ENCODE measurements at places on chromosomes 1 and 21. TPM values are rescaled to one million over a fixed set of nuclear protein-coding genes. Genes with fewer than 3 reads are reported as not detected.

GRCh38 chr1:7680207-7680954 lies 90.7 kb upstream of the VAMP3 start:
- DNase-seq: peak; percentile 40

The LRRC8C gene
- 36.7 TPM for total RNA-seq

The CELSR2 gene
- 3.1 TPM for total RNA-seq

- DNase-seq: no peak
These were observed 1169.2 kb upstream of the B3GALT2 start for GRCh38 chr1:194355488-194356106.

The OR2T35 gene
- not detected for total RNA-seq

DNA sequence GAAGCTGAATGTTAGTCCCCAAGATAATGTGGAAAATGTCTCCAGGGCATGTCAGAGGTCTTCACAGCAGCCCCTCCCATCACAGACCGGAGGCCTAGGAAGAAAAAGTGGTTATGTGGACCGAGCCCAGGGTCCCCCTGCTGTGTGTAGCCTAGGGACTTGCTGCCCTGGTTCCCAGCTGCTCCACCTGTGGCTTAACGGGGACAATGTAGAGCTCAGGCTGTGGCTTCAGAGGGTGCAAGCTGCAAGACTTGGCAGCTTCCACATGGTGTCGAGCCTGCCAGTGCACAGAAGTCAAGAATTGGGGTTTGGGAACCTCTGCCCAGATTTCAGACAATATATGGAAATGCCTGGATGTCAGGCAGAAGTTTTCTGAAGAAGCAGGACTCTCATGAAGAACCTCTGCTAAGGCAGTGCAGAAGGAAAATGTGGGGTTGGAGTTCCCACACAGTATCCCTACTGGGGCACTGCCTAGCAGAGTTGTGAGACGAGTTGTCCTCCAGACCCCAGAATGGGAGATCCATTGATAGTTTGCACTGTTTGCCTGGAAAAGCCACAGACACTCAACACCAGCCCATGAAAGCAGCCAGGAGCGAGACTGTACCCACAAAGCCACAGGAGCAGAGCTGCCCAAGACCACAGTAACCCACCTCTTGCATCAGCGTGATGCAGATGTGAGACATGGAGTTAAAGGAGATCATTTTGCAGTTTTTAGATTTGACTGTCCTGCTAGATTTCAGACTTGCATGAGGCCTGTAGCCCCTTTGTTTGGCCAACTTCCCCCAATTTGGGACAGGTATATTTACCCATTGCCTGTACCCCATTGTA lies 204.9 kb downstream of the MRPL39 start:
- DNase-seq: peak; percentile 73

GRCh38 chr1:4052657-4053056 lies 152.6 kb upstream of the C1orf174 start:
- DNase-seq: no peak

- DNase-seq: no peak
These were observed 84.6 kb downstream of the NEGR1 start for GRCh38 chr1:72197786-72198185.

All from activated T-cell treated with anti-CD3 and anti-CD28 coated beads, Interleukin-2, amount 50 U/mL, for 72 hours (primary cell).